Activated CD4-positive, alpha-beta T cell treated with anti-CD3 and anti-CD28 coated beads, Interleukin-2, amount 50 U/mL, for 1 hour (primary cell): ENCODE measurements at places on chromosomes 6 and 20.

DNA sequence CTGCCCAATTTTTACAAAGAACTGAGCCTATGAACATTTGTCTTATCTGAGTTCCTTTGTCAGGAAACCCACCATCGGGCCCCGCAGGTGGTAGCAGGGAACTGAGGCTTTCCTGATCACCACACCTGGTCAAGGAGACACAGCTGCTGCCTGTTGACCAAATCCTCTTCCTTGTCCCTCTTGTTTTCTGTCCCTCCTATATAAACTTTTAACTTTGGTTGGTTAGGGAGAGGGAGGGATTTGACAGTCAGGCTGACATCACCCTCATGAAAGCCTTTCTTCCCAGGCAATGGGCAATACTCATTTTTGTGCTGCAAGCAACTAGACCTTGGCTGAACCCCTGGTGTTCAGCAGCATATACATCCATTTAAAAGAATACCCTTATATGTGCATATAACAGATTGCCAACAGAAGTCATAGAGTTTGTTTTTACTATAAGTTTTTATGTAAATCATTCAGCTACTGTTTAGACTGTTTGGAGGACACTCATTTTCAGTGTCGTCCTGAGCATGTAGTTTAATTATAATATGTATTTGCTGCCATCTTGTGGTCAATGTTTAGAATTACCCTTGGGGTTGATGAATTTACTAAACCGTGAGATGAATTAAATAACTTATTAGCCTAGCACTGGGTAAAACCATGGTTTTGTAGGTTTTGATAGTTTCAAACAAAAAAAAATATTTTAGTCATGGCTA lies 17.0 kb downstream of the CRISP1 start:
- no peak for DNase-seq

DNA sequence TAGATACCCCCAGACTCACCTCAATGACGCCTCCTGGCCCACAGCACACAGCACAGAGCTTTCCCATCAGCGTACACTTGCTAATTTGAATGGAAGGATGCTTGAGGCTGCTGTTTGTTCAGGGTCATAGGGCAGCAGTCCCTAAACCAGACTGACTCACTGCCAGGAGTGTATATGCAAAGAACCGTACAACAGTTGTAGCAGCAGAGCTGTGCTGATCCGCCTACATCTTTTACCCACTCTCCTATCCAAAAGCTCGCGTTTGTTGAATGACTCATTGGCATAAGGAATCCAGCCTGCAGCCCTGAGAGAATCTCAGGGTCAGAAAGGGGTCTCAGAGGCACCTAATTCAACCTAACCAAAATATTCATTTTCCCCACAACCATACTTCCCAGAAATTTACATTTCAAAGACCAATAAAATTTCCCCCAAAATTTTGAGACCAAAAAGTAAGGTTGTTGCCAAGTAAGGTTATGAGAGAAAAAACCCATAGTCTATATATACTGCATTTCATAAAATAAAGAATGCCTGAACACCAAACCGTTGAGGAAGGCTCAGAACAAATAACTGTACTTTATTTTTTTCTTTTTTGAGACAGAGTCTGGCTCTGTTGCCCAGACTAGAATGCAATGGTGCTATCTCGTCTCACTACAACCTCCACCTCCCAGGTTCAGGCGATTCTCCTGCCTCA lies 35.3 kb upstream of the CCND3 start:
- DNase-seq: no peak

DNA sequence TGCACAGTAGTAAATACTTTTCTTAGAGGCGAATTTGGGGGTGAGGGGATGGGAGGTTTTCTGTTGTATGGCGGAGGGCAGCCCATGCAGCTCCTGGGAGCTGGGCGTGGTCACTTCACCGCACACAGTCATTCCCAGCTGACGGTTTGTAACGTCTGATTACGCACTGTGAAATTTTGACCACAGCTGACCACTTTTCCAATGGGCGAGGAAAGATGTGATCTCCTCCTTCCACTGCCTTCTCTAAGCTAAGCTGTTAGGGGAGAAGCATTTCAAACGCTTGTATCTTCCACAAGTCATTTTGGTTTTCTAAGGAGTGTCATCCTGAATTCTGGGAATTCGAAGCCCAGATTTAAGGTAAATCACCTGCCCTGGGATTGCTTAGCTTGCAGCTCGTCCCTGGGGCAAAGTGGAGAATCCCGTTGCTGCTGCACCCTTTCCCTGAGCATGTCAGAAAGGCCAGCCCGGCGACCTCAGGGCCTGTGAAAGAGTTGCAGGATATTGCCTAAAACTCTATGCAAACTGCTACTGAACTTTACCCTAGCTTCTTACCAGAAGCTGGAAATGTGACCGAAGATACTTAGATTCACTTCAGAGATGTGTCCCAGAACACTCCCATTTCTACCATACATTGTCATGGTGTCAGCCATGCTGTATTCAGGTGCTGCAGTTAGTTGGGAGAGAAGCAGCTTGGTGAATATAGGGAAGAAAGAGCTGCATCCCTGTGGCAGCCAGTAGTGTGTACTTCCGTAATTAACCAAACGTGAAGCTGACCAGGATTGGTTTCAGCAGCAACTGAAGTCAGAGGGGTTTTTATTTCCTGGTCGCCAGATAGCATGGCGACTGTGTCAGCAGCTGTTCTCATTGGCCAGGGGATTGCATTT lies 58.9 kb downstream of the RREB1 start:
- no peak for DNase-seq

DNA sequence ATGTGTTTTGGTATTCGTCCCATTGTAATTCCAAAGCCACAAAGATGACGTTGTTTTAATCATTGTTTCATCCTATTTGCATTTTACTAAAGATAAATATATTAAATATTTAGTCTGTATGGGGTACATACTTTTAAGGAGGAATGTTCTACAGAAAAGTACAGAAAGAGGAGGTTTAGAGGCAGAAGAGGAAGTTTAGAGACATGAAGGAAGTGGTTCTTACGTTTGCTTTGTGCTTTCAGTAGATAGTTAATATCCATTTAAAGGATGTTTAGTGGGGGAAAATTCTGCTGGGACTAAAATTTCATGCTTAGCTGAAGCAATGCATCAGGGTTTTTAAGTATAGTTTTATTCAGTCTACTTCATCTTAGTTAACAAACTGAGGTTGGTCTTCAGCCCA lies 116.6 kb downstream of the CRYBG1 start:
- DNase-seq: no peak

DNA sequence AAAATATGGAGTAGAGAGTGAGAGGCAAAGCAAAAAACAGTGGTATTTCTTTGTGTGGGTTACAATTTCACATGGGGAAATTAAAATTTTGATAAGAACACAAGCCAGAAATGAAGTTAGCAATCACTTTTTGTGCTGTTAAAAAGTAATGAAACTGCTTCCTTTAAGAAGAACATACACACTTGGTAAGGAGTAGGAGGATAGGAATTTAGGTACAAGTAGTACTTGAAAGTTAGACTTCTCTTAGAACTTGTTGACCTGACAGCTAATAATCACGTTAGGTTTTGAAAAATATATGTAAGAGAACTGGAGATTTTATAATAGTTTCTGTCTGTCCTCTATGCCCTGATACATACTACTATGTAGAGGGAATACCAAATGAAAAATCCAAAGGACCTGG lies 260.8 kb downstream of the ADGRB3 start:
- no peak for DNase-seq

DNA sequence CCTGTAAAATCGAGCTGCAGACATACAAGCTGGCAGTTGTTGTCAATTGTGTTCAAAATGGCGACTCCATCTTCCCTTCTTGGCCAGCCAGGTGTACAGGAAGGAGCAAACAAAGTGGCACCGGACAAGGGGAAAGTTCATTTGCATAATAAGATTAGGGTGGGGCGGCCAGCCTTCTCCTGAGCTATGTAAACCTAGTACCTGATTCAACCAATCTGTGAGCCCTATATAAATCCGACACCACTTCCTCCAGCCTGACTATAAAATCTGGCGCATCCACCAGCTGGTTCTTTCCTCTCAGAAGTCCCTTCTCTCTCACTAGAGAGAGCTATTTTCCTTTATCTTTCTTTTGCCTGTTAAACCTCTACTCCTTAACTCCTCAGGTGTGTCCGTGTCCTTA lies 8.1 kb upstream of the HBS1L start:
- no peak for DNase-seq

DNA sequence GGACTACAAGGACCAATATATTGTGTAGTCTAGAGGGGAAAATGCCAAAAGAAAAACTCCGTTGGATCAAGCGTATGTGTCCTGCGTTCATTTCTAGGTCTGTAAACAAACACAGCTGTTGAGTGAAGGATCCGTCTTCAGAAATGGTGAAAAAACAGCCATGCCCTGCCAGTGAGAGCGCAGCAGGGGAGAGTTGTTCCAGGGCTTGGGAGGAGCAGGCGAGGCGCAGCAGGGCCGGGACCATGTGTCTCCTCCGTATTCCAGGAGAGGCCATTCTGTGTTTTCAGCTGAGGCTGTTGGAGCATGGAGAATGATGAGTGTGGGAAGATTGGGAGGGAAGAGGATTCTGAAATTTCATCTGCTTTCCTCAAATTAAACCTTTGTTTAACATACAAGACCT lies 38.0 kb downstream of the BMP6 start:
- DNase-seq: no peak

- no peak for DNase-seq
Observed at GRCh38 chr6:106118835-106119431, 32.8 kb downstream of the PRDM1 start.

DNA sequence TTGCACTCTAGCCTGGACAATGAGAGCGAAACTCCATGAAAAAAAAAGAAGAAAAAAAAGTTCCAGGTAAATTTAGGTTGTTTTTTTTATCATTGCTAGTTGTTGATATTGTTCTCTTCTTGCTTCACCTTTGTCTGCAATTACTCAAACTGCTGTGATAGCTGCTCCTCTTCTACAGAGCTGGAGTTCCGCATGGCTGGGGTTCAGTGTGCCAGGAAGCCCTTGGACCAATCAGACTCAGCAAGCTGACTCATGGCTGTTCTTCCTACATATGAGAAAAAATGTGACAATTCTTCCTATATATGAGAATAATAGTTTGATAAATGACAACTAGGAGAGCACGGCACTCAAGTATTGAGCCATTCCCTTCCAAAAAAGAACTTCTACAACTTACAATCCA lies 28.4 kb downstream of the DPPA5 start:
- no peak for DNase-seq

GRCh38 chr20:36051318-36052116 lies 83.1 kb downstream of the CNBD2 start:
- no peak for DNase-seq

- peak; percentile 59 for DNase-seq
Observed at GRCh38 chr6:44257025-44257752, at the start of gene SLC35B2. Gene SLC35B2 (minus strand): TSS chr6:44257528. CDS start chr6:44257410, 118 bp downstream.

- no peak for DNase-seq
Observed at GRCh38 chr6:169169375-169169774, 84.3 kb downstream of the THBS2 start.

DNA sequence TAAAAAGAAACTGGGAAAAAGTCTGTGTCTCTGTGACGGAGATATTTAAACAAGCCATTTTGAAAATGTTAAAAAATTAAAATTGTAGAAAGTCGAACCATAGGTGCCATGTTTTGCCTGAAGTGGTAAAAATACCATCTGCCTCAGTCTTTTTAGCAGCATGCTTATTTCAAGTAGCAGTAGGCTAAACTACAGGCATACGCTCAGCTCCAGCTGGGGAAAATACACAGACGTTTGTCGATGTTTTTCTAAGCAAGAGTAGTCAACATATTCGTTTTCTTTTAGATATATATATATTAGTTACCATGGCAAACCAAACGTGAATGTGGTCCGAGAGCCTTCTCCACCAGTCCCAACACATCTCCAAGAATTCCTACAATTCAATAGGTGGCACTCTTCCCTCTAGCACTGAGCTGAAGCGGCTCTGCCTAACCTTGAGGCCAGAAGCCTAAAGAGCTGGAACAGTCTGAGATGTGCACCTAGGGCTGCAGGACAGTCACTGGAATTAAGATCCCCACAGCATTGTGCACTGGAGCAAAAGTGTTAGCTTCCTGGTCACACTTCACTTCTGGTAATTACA lies 70.2 kb upstream of the BEND3 start:
- no peak for DNase-seq

DNA sequence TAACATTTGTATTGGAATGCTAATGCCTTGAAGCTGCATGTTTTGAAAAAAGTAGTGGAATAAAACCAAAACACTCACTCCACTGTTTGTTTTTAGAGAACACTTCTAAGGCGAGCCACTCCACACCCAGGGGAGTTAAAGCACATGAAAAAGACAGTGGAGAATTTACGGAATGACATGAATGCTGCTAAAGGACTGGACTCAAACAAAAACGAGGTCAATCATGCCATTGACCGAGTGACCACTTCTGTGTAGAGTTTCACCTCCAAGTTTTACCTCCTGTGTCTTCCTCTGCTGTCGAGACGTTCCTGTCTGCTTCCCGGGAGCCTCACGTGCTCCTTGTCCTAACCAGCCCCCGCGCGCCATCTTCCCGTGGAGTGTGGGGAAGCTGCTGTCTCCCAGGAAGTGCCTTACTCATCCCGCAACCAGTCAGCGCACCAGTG lies 127.8 kb downstream of the LRRC1 start:
- DNase-seq: no peak

GRCh38 chr6:130164251-130164650 lies 58.5 kb downstream of the SAMD3 start:
- DNase-seq: no peak

- no peak for DNase-seq
Observed at GRCh38 chr6:836276-836853, 143.4 kb upstream of the EXOC2 start.

DNA sequence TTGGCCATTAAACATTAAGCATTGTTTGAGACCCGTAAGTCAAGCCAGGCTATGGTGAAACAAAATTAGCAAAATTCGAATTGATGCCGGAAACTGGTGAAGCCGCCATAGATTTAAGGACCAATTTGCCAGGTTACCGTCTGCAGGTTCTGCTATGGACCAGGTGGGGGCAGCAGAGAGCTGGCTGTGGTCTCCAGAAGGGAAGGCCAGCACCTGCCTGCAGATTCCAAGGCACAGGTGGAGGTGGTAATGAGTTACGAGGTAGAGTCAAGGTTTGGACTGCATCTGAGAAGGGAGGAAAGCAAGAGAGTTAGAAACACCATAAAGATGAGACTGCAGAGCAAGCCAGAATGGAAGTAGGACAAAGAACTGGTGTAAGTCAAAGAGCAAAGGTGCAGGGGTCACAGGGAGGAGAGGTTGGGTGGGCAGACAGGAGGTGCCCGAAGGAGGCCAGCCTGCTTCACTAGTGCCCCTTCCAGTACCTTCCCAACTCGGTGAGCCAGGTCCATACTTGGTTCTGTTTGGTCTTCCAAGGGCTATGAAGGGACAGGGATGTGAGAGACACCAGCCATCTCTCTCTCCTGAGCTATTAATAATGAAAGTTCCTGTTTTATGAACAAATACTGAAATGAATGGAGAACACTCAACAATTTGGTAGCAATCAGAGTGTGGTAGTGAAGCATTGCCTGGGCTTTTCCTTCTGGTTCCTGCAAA lies 131.6 kb upstream of the ESR1 start:
- peak; percentile 46 for DNase-seq

- no peak for DNase-seq
Observed at GRCh38 chr20:48398506-48399449, 429.0 kb downstream of the PREX1 start.

DNA sequence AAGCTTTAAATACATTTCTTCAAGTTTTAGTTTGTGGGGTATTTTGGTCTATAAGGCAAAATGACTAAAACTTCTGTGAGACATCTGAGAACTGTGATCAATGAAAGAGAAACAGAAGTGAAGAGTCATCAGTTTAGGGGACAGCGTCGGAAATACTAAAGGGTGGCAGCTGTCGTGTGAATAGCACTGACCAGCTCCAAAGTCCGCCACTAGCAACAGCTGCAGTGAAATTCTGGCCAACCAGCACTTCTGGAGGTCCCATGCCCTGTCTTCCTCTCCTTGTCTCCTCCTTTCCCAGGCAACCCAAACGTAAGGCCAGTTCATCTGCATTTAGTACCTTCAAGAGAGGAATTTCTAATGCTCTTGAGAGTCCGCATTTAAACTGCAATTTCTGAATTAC lies 87.5 kb downstream of the DACT2 start:
- no peak for DNase-seq
